ENCODE measurements at places on chromosomes 4 and X.

GRCh38 chr4:79364061-79364460 is 38.2 kb upstream of the NAA11 start:
- no peak for DNase-seq

DNA sequence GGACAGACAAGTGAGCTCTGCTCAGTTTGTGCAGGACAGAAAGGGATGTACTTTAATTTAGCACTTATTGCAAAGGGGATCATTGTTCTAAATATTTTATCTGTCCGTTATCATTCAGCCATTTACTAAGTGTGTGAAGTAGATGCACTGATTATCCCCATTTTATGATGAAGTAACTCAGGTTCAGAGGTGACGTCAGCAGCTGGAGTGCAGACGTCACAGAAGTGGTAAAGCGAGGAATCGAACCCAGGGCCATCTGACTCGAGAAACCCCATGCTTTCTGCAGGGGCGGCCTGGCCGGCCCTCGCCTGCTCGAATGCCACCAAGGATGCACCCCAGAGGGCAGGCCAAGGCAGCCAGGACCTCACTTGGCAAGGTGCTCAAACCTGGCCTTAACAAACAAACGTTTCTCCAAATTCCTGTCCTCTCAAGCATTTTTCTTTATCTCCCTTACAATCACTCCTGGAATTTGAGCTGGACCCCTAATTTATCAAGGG is 75.0 kb downstream of the DCTD start:
- no peak for DNase-seq

- DNase-seq: no peak
Observed at GRCh38 chr4:100842856-100843255, 325.0 kb upstream of the EMCN start.

- DNase-seq: no peak
Observed at GRCh38 chr4:154471032-154471431, 20.6 kb downstream of the DCHS2 start.

GRCh38 chr4:40240040-40240653 is 43.3 kb downstream of the RHOH start:
- no peak for DNase-seq

DNA sequence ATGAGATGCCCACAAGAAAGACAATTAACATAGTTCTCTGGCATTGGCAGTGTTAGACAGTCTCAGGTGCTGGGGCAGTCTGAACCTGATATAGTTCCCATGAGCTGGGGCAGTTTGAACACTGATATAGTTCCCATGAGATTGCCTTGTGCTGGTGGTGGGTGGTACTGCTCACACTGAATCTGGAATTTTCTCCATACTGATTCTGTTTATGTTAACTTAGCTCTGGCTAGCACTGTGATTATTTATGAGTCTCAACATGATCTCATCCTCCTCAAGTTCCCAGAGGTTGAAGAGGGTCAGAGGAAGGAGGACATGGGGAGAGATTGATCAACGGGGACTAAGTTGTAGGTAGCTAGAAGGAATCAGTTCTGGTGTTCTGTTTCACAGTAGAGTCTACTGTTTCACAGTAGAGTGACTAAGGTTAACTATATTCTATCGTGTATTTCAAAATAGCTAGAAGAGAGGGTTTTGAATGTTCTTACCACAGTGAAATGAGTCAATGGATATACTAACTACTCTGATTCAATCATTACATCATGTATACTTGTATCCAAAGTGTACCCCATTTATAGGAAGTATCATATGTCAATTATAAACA is 379.9 kb downstream of the ADAM29 start:
- DNase-seq: no peak

- no peak for DNase-seq
Observed at GRCh38 chrX:111492085-111492484, 19.4 kb upstream of the SERTM2 start.

- no peak for DNase-seq
Observed at GRCh38 chr4:80112236-80112635, 39.2 kb upstream of the ANTXR2 start.

GRCh38 chrX:69396916-69397315 is 107.2 kb upstream of the NALF2 start:
- DNase-seq: no peak

GRCh38 chr4:7857238-7857701 is 82.4 kb downstream of the AFAP1 start:
- DNase-seq: no peak

DNA sequence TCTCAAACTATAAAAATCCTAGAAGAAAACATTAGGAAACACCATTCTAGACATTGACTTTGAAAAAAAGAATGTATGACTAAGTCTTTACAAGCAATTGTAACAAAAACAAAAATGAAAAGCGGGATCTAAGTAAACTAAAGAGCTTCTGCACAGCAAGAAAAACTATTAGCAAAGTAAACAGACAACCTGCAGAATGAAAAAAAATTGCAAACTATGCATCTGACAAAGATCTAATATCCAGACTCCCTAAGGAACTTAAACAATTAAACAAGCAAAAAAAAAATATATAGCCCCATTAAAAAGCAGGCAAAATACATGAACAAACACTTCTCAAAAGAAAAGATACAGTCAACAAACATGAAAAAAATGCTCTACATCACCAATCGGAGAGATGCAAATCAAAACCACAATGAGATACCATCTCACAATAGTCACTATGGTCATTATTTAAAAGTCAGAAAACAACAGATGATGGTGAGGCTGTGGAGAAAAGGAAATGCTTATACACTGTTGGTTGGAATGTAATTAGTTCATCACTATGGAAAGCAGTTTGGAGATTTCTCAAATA is 168.1 kb downstream of the EPHA5 start:
- no peak for DNase-seq

- DNase-seq: no peak
Observed at GRCh38 chr4:39759569-39759968, 61.6 kb downstream of the UBE2K start.

GRCh38 chrX:15737190-15737958 is 696 bp upstream of the CA5B start:
- DNase-seq: no peak

- DNase-seq: no peak
Observed at GRCh38 chr4:71217688-71218087, 121.1 kb upstream of the SLC4A4 start.

DNA sequence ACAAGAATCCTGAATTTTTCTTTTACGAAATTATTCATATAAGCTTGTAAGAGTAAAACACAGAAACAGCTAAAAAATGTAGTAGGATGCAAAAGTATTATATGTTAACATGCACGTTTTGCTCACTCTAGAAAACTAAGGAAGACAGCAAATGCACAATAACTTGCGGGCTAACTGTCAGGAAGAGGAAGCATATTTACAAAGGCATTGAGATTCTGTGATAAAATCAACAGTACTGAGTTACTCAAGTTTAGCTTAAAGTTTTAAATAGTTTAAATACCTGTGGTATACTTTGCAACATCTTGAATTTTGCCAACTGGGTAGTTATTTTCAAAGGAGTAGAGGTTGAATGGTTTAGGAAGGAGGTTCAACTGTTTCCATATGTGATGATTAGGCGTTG is 37.0 kb downstream of the SH2D1A start:
- DNase-seq: no peak

GRCh38 chr4:81571105-81571504 is 99.4 kb upstream of the RASGEF1B start:
- DNase-seq: no peak

DNA sequence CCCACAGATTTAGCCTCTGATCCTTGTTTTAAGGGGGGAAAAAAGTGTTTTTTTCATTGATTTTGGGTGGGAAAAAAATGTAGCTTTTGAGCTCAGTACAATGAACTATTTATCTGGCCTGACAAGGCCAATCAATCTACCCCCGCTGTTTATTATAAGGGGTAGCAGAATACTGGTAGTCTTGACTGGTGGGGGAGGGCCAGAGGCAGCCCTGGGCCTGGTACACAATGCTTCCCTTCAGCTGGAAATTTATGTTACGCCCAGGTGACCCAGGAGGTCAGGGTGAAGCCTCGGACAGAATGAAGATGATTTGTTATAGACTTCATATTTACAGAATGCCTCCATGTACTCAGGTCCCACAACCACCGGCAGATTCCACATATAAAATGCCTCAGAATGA is 143.2 kb downstream of the SH3KBP1 start:
- no peak for DNase-seq

GRCh38 chr4:171017593-171017992 is 795.6 kb upstream of the GALNTL6 start:
- DNase-seq: no peak

GRCh38 chr4:70449220-70449619 is 22.8 kb upstream of the MUC7 start:
- DNase-seq: no peak
